ENCODE measurements at places on chromosomes 3 and 15.

DNA sequence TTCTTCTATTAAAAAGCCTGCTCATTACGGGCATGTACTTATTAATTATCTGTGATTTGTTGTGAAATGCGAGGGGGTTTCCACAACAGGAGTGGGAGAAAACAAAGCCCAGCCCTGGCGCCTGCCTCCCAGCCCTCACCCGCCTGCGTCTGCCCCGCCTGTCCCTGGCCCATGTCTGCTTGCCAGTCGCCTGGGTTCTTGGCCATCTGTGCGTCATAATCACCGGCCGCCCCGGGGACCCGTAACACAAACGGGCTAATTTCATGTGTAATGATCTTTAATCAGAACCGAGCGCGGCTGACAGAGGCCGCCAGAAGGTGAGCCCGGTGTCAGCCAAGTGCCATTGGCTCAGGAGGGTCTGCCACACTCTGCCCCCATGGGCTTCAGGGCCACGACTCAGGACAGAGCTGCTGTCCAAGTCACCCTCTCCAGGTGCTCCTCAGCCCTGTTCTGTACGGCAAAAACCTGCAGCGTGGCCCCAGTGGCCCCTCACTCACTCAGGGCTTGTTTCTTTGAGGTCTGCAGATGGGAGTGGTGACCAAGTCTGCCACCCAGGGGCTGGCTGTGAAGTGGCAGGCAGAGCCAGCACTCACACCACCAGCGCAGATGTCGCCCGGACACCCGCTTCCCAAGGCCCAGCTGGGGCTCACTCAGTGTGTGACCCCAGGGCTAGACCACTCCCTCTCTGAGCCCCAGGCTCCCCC, 28.8 kb upstream of the TMEM115 start:
- no peak for DNase-seq

GRCh38 chr3:23864931-23865330, 51.9 kb downstream of the NKIRAS1 start:
- no peak for DNase-seq

DNA sequence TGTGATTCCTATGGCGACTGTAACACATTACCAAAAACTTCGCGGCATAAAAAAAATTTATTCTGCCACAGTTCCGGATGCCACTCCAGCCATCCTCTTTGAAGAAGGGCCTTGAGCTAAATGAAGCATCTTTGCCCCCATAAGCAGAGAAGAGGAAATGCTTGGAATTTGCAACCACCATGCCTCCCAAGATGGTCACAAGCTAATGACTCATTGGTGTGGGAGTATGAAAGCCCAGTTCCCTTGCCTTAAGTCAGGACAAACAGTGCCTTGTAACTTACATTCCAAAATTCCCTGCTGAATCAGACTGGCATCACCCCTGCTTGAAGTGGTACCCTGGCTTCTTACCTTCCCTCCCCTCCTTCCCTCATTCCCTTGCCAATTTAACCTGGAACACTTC, 1077.4 kb downstream of the EPHA3 start:
- no peak for DNase-seq

DNA sequence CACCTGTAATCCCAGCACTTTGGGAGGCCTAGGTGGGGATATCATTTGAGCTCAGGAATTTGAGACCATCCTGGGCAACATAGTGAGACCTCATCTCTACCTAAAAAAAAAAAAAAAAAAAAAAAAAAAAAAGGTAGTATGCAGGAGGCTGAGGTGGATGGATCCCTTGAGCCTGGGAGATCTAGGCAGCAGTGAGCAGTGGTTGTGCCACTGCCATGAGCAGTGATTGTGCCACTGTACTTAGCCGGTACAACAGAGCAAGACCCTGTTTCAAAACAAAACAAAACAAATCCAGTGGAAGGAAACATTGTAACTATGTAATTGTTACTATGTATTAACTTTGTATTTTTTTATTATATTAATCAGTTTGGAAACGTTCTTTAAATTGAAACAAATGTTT, 5.9 kb downstream of the FEM1B start:
- DNase-seq: no peak

- DNase-seq: no peak
Measured at GRCh38 chr3:188470508-188471130, 316.7 kb downstream of the LPP start.

DNA sequence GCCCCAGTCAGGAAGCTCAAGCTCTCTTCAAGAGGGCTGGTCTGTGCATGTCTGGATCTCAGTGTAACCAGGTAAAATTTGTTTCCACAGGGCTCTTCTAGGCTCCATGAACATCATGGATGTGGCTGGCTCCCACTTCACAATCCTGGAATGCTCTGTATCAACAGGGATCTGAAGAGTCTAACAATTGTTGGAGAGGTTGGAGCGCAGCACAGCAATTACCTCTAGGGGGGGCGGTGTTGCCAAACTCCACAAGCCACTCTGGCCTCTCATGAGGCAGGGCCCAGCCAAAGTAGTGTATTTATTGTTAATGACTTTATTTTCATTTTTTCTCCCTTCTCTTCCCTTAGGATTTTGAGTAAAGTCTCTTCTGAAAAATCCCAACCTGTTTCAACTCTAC, 6.1 kb upstream of the EIF2B5 start:
- no peak for DNase-seq

GRCh38 chr15:75232252-75232813, 25.8 kb upstream of the GOLGA6C start:
- DNase-seq: no peak

DNA sequence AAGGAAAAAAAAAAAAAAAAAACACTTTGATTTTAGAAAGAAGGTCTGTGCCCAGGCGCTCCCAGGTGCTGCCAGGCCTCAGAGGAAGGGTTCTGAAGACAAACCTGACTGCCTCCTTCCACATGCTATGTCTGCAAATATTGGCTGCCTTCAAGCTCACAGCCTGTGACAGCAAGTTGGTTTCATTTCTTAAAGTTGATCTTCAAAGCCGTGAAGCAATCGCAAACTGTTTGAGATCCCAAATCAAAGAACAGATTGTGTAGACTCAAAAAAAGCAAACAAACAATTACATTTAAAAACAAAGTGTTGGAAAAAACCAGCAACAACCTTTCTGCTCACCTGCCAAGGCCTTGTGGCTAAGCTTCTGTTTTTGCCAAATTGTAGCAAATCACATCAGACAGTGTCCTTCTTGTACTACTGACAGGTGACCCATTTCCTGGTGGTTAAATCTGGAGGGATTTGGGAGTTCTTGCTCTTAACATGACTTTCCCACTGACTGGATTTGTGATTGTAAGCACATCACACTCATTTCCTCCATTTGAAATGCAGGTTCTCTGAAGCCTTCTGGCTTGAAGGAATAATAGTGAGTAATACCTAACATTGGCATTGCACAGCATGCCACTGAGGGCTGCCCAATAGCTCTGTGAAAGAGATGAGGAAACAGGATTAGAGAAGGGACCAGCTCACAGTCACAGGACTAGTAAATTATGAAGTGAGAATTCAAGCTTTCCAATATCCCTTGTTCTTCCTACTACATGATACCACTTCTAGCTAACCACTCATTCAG, 502.4 kb downstream of the LPP start:
- DNase-seq: no peak

DNA sequence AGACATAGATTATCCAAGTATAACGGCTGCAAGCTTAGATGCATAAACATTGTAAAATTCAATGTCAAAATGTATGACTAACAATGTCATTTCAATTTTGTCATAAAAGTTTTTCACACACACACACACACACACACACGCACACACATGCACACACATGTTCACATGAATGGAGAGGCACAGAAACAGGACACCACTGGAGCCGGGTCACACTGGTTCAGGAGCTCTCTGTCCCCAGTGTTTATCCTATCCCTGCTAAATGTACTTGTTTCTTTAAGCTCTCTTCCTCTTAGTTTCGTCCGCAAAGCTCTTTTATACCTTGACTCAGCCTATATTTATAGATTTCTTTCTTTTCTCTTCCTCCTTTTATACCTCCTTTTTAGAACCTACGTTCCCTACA, 249.9 kb downstream of the CADPS start:
- DNase-seq: no peak
